ENCODE measurements at places on chromosomes 1 and 21. TPM values are rescaled to one million over a fixed set of nuclear protein-coding genes. Genes with fewer than 3 reads are reported as not detected.

Gene OR10Z1
- total RNA-seq, result not detected

Gene NR1I3
- total RNA-seq, result 2.6 TPM

Gene ZNF593OS
- 0.10 TPM for total RNA-seq

Gene LCE1F
- not detected for total RNA-seq

Gene ZNF695
- total RNA-seq, result 1.5 TPM

Gene OR6K2
- total RNA-seq, result not detected

Gene SPRR3
- not detected for total RNA-seq

Data from hepatocyte (in vitro differentiated cells).